Stimulated activated CD4-positive, alpha-beta T cell treated with anti-CD3 and anti-CD28 coated beads, Interleukin-12 subunit alpha, Interleukin-12 subunit beta, amount 100 ng/mL, for 4 hours (primary cell): ENCODE measurements at places on chromosomes 3 and 15.

DNA sequence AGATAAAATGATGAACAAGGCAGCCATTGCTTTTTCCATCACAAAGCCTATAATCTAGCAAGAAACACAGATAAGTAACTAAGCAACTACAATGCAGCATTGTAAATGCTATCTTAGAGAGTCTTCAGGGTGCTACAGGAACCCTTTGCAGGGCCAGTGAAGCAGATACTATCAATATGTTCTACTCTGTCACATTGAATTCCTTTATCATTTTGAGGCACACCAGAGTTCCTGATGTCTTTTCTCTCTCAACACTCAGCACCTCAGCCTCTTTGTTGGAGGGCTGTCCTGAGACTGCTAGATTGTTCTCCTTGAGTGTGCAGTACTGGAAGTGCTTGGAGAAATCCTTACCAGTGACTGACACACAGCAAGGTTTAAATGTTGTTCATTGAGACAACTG lies 107.4 kb upstream of the MRPL3 start:
- no peak for DNase-seq

GRCh38 chr3:46393554-46394434 lies 13.1 kb downstream of the CCR5AS start:
- no peak for DNase-seq

DNA sequence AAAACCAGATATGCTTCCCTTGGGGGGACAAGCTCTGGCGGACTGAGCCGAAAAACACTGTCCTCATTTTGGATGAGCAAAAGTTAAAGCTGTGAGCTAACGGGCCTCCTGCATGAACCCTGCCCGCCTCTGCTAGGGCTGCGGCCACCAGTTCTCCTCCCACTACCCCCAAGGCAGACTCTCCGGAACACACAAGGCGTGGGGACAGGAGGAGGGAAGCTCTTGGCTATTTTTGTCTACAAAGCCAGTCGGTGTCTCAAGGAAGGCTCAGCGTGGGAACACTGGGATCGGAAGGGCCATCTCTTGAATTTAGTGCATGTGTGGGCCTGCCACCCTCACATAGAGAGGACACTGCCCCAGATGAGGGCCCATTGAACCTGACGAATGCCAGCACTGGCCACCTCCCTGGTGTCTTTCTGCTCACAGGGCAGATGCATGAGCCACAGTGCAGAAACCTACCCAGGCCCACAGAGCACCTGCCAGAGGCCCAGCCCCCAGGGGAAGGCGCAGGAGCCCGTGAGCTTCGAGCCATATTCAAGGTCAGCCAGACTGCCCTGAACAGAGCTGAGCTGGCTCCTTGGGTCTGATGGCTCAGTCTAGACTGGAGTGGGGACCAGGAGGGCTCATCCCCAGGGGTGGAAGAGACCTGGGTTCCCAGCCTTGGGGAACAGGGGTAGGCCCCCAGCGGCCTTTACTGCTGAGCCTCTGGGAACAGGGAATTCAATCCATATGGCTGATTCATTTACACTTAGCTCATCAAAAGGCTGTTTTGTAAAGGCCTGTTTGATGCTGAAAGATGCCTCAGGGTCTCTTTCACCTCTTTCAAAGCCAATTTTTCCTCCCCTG lies 38.3 kb downstream of the HCN4 start:
- no peak for DNase-seq

DNA sequence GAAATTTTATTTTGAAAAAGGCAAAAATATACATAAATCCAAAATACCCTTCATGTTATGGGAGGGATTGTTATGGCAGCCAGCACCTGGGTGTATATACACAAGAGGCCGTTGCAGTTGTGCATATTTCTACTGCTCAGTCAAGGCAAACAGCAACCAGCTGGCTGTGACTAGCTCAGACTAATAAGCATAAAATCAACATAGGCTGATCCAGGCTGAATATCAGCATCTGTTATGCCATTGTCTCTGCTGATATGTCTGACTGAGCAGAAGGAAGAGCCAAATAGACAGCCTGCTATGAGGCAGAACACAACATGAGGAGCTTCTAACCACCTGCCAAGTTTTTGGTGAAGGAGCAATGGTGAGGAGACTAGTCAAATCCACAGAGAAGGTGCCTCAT lies 457.5 kb upstream of the ALCAM start:
- no peak for DNase-seq

DNA sequence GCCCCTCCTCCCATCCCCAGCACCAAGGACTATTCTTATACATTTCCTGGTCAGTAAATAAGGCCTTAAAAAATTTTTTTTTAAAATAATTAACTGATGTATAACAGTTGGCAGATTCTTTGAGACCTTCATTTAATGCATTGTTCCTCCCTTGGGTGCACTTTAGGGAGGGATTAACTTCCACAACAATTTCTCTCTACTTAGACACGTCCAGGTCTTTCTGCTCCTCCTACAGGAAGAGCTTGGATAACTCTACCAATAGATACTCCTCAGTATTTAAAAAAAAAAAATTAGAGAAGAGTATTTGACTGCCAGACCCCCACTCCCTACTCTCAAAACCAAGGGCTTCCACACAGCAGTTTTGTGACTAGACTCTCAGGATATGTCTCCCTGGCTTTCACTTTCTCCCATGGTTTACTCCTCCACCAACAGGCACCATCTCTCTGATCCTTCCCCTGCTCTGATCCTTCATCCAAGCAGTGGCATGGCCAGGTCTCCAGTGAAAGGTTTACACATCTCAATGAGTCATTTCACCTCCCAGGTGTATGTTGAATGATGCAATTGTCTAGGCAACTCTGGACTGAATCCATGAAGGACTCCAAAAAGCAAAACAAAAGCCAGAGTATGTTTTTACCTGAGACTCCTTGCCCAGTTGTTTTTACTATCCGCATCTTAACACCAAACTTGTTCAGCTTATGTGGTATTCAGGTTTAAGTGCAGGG lies 7.4 kb downstream of the ZIC4 start:
- DNase-seq, result no peak

- no peak for DNase-seq
Measured at GRCh38 chr3:42841332-42841731, 32.1 kb downstream of the ACKR2 start.

DNA sequence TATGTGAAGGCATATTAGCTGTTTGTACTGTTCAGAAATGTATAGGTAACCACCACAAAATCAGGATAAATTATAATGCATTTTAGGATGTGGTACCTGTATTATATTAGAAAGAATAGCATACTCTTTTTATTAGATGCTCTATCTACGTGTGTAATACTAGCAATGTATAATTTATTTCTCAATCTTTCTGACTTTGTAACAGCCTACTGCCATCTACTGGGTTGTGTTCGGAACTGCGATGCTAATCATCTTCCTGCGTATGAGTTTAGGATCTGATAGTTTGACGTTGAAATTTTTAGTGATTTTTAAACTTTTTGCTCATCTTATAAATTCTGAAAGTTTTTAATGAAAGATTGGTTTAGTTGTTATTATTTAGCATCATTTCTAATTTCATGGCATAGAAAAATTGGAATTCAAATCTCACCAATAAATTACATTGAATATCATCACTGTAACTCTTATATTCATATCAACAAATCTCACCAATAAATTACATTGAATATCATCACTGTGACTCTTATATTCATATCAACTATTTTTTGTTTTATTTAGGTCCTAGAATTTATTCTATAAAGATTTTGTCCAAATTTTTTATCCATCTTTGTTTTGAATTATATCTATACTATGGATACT lies 322.7 kb upstream of the ZNF717 start:
- DNase-seq, result no peak

- DNase-seq, result no peak
Measured at GRCh38 chr3:150462108-150462507, 54.0 kb downstream of the TSC22D2 start.

GRCh38 chr3:42256135-42256819 lies 9.7 kb downstream of the CCK start:
- DNase-seq, result no peak

DNA sequence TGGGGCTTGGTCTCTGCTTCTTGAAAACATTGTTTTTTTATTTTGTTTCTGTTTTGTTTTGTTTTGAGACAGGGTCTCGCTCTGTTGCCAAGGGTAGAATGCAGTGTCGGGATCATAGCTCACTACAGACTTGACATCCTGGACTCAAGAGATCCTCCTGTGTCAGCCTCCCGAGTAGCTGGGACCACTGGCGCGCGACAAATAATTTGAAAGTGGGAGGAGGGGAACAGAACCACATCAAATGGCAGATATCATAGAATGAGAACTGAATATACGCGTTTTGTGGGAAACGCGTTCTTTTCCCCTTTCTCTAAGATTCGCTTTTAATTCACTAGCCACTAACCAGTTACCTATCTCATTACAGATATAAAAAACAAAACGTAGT lies 641 bp upstream of the VPS13C start:
- no peak for DNase-seq

DNA sequence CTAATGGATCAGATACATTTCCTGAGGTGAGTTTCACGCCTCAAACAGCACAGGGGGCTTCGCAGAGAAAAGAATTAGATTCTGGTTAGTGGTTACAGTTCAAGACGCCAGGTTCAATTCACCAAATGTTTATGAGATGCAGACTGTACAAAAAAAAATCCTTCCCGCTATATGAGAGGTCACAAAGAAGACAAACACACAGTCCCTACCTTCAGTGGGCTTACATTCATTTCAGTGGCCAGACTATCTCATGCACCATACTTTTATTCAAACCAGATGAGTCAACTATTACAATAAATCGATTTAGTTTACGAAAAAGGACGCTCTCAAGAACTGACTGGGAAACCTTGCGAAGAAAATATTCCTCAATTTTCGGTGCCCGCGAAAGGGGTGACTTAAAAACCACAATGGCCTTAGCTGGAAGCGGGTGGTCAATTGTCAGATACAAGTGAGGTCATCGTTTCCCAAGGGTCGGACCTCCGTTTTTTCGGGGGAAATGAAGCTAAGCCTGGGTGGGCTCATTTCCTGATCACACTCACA lies 695 bp downstream of the METTL6 start:
- no peak for DNase-seq

GRCh38 chr3:112013058-112013783 lies 14.5 kb downstream of the TAGLN3 start:
- DNase-seq, result peak; percentile 53

DNA sequence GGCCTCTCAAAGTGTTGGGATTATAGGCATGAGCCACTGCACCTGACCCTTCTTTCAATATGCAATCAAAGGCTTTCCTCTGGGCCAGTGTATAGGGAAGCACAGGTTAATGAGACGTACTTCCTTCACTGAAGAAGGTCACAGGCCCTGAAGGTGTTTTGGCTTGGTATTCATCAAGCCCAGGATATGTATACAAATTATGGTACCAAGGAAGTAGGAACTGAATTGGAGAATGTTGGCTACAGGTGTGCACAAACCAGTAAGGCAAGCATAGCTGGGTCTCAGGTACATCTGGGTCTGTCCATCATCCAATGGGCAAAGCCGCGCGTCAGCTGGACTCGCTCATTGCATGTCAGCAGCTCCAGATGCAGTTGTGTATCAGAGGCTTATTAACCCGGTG lies 237.9 kb downstream of the ADAMTS17 start:
- DNase-seq, result no peak

GRCh38 chr15:74995182-74995778 lies at the start of gene SCAMP5:
TSS of gene SCAMP5 (plus strand) at chr15:74995563. CDS start at chr15:75011840, 16,277 bp downstream.
- DNase-seq, result peak; percentile 89

GRCh38 chr3:142481196-142481595 lies 33.4 kb upstream of the XRN1 start:
- no peak for DNase-seq

DNA sequence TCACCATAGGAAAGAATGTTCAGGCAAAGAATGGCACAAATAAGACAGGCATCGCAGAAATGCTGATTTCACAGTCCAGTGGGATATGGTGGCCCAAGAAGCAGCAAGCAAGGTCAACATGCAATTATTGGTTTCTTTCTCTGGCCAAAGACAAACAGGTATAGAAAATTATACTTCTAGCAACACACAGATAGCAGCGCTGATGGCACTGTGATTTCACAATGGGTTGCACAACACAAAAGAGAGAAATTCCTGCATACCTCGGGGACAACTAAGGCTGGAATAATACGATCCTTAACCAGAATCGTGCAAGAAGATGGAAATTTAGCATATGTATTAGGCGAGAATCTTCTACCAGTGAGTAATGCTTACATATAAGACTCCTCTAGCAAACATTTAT lies 76.3 kb upstream of the NR2F2 start:
- no peak for DNase-seq

GRCh38 chr15:97482521-97482920 lies 478.0 kb upstream of the ARRDC4 start:
- no peak for DNase-seq

GRCh38 chr3:150082898-150083654 lies 112.4 kb upstream of the PFN2 start:
- DNase-seq, result no peak

DNA sequence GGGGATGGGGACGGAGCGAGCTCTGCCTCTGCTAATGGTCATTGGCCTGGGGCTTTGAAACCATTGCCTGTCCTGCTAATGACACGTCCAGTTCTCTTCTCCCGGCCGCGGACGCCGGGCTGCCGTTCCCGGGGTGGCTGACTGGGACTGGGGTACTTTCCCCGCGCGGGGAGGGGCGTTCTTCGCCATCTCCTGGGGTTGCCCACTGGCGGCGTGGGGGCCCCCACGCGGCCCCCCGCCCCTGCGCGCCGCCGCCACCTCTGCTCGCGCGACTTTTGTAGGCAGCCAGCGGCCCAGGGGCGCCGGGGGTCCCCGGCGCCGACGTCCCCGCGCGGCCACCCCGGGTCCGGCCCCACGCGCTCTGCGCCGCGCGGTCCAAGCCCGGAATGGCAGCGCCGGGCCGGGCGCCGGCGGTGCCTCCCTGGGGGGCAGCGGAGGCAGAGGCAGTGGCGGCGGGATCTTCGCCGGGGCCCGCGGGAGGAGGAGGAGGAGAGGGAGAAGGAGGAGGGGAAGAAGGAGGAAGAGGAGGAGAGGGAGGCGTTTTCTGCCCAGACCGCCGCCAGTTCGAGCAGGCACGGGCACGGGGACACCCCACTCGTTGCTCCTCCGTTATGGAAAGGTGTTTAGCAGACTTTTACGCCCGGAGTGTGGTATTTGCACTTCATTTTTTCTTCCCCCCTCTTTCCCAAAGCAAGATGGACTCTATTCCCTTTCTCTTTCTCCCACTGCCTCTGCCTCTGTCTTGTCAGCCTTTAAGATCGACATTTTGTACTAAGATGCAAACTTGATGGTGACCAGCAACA lies 2.3 kb downstream of the BBX start:
- peak; percentile 42 for DNase-seq

DNA sequence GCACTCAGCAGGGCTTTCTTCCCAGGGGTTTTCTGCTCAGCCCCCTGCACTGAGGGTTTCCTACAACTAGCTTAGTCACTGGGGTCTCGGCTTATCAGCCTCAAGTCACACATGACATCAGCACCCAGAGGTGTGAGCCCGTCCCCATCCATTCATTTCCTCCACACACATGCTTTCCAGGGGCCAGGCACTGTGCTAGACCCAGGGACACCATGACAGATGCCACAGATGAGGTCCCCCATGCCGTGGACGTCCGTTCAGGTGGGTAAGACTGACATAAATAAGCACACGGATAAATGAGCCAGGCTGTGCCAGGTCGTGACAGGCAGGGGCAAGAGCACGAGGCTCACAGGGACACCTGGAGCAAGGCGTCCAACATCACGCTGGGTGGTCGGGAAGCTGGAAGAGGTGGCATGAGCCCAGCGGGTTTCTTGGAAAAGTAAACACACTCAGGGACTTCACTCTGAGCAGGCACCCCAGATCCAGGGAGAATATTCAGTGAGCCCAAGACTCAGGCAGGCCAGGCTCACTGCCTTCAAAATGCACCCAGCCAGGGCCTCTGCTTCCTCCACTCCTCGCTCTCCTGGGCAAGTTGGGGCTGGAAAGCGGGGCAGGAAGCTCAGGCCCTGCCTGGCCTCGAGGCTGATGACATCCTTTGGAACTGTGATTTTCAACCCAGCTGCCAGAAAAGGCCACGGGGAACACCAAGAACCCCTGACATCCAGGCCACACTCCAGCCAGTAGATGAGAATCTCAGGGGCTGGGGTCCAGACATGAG lies 139.3 kb downstream of the CHSY1 start:
- DNase-seq, result no peak
